Endodermal cell (in vitro differentiated cells): ENCODE measurements at places on chromosomes 12 and 14.
A peak's percentile ranks its signal among the peaks of the same experiment; 100 is the strongest.

GRCh38 chr12:56385873-56386272, 23.2 kb upstream of the APOF start:
- DNase-seq, result no peak

GRCh38 chr14:100403802-100404365, 80.7 kb downstream of the SLC25A47 start:
- no peak for DNase-seq

- DNase-seq, result no peak
Measured at GRCh38 chr12:15584366-15585041, 204.7 kb downstream of the EPS8 start.

- DNase-seq, result no peak
Measured at GRCh38 chr12:49867570-49868341, 24.9 kb upstream of the BCDIN3D start.

- no peak for DNase-seq
Measured at GRCh38 chr12:38880288-38880687, 25.1 kb downstream of the CPNE8 start.

GRCh38 chr12:40942326-40942725, 245.8 kb upstream of the PDZRN4 start:
- DNase-seq, result no peak

- no peak for DNase-seq
Measured at GRCh38 chr14:34362641-34363251, 99.3 kb downstream of the SPTSSA start.

GRCh38 chr12:104727726-104728465, 230.2 kb downstream of the SLC41A2 start:
- no peak for DNase-seq

- no peak for DNase-seq
Measured at GRCh38 chr14:49480053-49480760, 106.0 kb downstream of the RPS29 start.

DNA sequence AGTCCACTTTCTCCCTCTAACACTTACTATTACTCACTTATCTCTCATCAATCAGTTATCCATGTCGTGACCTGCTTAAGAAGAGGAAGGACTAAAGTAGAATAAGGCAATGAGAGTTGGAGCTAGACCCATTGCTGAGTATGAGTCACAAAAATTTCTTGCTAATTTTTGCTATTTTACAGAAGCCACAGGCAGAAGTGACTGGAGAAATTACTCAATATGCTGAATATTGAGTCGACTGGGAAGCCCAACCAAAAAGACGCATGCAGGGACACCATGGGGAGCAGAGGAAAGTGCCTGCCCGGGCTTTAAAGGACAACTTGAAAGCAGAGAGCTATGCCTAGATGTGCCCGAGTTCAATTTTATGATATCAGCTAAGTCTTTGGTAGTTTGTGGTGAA, 115.4 kb upstream of the FOXG1 start:
- peak; percentile 56 for DNase-seq

DNA sequence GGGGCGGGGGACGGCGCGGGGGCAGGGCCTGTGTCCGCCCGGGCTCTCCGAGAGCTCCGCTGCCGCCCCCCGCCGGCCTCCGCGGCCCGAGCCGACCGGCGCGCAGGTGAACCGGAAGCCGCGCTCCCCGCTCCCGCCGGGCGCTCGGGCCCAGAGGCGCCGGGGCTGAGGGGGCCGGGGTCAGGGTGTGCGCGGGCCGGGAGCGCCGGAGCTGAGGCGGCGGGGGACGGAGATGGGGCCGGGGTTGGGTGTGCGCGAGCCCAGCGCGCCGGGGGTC, 431 bp downstream of the HIP1R start:
- no peak for DNase-seq

- no peak for DNase-seq
Measured at GRCh38 chr12:69161829-69162228, 77.5 kb upstream of the CPSF6 start.

DNA sequence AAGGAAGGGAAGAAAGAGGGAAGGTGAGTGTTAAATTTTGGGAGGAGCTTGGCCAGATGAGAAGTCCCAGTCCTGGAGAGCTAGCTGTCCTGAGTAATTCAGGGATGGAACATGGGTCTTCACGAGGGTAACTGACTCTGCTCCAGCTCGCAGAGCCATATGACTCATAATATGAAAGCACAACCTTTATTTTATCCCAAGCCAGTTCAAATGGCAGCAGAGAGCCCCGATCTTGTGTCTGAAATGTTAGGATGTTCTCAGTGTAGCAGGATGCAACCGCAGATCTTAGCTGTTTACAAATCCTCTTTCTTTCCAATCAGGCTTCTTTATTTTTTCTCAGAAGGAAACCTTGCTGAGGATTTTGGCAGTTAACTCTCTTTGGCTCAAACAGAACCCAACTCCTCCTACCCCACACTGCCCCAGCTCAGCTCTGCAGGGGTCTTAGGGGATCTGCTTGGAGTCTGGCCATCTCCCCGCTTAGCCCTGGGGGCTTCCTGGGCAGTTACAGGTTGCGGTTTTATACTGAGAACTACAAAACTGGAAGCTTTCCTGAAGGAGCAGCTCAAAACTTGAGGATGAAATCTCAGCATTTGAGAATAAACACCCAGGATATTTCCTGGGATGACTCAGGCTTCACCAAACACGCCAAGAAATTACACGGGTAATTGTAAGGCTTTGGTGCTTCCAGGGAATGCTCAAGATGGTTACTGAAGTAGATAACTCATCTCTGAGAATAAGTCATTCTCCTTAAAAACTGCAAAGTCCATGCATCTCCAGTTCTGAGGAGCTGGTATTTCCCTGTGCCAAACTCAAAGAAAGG, 92.5 kb downstream of the VCPKMT start:
- no peak for DNase-seq

GRCh38 chr14:79278798-79279644, 932.3 kb downstream of the DIO2 start:
- DNase-seq, result peak; percentile 98

- no peak for DNase-seq
Measured at GRCh38 chr12:28498850-28499249, 308.6 kb downstream of the CCDC91 start.

DNA sequence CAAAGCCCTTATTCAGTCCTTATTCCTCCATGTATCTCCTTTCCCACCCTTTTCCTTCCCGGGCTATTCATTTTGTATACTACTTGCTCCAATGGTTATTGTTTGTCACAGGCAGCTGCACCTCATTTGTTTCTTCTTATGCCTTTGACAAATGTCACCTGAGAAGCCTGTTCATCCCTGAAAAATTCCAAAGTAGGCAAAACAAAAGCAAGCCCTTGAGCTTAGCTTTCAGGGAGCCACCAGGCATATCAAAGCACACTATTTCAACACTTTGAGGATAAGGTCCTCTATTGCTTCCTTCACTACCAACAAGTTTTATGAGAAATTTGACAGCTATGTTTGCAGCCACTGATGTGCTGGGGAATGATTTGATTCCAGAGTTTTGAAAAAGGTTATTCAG, 738.7 kb upstream of the LMO3 start:
- peak; percentile 47 for DNase-seq

GRCh38 chr14:75279153-75279762, 630 bp downstream of the FOS start:
- no peak for DNase-seq

- no peak for DNase-seq
Measured at GRCh38 chr12:15956413-15957185, 45.5 kb downstream of the DERA start.

GRCh38 chr14:75240781-75241180, 37.8 kb upstream of the FOS start:
- DNase-seq, result no peak
